NCI-H2081 treated with DMSO at 0.1 percent for 48 hours (cell line): ENCODE measurements at places on chromosomes 6 and 20.

DNA sequence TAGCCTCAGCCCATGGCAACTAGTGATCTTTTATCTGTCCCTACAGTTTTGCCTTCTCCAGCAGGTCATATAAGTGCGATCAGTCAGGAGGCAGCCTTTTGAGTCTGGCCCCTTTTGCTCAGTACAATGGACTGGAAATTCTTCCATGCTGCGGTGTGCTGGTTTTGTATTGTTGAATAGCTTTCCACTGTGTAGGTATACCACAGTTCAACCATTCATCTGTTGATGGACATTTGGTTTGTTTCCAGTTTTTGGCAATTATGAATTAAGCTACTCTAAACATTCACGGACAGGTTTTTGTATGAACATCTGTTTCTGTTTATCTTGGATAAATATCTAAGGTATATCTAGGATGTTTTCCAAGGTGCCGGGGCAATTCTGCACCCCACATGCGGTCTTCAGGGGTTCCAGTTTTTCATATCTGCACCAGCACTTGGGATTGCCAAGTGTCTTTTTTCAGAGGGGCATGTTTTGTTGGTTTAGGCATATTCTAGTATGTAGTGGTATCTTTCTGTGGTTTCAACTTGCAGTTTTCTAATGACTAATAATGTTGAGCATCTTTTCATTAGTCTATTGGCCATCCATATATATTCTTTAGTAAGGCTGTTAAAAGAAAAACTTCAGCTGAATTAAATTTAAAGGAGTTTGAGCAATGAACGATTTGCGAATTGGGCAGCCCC is 141.0 kb downstream of the TFAP2C start:
- no peak for DNase-seq

GRCh38 chr6:16320533-16321340 is 82.3 kb downstream of the GMPR start:
- DNase-seq, result no peak

GRCh38 chr20:50794181-50794845 is 548 bp upstream of the BCAS4 start:
- DNase-seq, result no peak

DNA sequence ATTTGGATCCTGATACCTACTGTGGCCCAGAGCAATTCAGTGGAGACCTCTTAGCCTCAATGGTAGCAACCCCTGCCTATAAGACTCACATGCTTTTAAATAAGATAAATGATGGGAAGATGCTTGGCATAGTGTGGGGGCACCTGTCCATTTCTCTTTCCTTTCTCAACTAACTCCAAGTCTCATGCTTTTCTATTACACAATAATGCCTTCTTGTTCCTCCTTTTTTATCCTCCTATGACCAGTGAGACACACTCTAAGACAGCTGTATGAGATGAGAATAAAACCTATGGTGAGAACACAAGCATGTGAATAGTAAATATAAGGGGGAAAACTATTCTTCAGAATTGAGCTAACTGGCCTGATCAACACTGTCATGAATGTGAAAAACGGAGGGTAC is 147.0 kb upstream of the STXBP5 start:
- DNase-seq, result no peak

DNA sequence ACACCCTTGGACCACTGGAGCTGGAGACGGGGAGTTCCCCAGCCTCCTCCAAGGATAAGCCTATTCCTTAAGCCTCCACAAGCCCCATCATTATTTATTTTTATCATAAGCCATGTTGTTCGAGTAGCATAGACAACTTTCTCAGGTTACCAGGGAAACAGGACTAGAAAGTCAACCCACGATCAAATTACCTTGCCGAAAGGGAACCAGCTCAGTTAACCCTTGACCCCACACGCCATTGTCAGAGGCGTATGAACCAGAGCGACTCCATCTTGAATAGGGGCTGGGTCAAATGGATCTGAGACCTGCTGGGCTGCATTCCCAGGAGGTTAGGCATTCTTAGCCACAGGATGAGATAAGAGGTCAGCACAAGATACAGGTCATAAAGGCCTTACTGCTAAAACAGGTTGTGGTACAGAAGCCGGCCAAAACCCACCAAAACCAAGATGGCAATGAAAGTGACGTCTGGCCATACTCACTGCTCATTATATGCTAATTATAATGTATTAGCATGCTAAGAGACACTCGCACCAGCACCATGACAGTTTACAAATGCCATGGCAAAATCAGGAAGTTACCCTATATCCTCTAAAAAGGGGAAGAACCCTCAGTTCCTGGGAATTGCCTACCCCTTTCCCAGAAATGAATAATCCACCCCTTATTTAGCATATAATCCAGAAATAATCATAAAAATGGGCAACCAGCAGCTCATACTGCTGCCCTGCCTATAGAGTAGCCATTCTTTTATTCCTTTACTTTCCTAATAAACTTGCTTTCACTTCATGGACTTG is 22.4 kb downstream of the SYNJ2 start:
- DNase-seq, result no peak

DNA sequence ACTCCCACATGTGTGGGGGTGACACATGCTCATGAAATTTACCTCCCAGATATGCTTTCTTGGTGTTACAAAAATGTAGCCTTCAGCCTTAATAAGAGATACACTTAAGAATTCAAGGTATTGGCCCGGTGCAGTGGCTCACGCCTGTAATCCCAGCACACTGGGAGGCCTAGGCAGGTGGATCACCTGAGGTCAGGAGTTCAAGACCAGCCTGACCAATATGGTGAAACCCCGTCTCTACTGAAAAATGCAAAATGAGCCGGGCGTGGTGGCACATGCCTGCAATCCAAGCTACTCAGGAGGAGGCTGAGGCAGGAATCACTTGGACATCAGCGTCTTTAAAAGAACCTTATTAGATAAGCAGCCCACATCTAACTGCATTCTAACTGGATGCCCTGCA is 614.3 kb upstream of the CDH4 start:
- no peak for DNase-seq

DNA sequence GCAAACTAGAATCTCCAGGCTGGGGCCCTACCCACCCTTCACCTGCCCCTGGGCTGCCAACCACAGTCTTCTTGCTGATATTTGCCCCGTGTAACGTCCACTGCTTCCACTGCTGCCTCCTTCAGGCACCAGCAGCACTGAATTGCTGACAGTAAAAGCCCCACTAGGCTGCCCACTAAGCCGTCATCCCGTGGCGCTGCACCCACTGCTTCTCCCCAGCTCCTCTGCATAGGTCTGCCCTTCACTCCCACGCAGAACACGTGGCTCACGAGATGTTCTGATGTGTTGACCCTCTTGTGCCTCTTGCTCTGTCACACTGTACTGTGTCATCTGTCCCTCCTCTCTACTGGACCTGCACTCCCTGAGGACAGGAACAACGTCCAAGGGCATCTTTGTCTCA is 86.3 kb upstream of the HIVEP1 start:
- no peak for DNase-seq

DNA sequence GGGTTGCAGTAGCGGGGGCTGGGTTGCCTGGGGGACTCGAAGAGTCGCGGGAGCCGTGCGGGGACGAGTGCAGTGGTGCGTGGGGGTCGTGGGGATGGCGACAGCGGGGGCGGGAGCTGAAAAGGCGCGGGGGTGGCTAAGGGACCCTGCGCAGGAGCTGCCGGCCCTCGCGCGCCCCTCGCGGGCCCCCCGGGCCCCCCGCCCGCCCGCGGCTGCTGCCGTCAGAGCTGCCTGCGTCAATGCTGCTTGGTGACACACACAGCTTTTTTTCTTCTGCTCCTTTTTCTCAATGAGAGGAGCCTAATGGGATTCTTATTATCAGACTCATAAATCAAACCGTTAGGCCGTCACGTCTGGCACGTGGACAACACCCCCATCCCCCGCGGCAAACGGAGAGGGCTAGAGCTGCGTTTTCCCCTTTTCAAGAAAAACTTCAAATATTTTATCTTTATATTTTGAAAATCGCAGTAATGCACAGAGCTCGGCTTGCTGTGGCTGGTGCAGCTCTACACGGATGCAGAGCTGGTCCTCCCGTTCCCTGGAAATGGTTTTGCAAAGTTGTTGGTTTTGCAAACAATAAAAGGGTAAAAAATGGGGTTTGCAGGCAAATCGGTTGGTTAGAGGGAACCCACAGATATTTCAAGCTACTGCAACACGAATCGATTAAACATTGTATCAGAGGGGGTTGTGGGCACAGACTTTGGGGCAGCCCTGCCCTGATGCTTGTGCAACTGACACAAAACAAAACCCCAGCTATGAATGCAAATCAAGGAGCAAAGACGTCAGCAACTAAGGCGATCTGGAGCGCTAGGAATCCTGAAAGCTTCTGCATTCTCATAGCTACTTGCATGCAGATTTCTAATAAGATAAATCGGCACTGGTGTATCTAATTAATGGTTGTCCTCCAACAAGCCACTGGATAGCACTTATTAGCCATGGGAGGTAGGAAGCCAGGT is 161.4 kb downstream of the TBXT start:
- DNase-seq, result no peak

DNA sequence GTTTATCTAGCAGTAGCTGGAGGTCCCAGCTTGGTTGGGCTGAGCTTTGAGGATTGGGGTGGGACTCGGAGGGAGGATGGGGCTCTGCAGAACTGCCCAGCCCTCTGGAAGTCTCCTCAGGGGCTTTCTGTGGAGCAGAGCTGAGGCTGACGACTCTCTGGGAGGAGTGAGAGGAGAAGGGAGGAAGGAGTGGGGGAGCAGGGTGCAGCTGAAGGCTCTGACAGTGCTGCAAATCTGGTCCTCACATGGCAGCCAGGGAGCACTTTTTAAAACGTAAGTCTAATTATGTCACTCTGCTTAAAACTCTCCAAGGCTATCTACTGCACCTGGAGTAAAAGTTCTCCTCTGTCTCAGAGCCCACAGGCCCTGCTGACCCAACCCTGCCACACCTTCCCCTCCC is 32.4 kb downstream of the GRM4 start:
- no peak for DNase-seq

DNA sequence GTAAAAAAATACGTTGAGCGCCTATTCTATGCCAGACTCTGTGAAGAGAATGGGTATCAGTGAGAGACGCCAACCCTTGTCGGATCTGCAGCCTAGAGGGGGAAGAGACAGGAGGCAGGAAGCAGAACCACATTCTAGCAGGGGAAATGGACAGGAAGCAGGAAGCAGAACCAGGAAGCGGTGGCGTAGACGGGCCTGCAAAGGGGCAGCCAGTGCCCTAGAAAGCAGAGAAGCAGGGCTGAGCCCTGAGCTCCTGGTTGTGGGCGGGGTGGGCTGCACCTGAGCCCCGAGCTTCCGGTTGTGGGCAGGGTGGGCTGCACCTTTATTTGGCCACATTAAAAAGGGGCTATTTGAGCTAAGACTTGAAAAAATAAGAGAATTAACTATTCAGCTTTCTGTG is 71.9 kb downstream of the FAM120B start:
- DNase-seq, result no peak

DNA sequence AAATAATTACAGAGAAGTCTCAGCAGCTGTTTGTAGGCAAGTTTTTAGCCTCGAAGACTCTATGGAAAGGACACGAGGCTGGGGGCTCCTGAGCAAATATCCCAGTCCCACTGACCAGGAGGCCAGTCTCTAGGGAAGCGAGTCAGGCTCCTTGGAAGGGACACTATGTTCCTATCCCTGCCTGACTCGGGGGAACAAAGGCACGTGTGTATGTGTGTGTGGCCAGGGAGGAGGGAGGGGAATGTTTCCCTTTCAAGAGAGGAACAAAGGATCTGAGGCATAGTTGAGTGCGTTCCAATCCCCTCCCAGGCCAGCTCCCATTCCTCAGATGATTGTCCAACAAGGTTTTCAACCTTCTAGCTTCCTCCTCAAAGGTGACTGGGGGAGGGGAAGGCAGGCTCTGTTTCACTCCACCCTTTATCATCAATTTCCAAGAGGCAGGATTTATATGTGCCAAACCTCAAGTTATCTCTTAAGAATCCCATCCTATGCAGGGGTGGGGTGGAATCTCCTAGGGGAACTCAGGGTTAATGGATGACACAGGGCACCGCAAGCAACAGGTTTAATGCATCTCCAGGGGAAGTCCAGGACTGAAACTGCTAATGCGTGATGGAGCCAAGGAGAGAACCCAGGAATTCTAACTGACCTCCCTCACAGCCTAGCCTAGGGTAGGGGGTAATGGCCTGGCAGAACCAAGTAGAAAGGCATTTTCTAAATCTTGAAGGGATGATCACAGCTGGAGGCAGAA is 9.9 kb downstream of the BCL2L1 start:
- DNase-seq, result no peak

DNA sequence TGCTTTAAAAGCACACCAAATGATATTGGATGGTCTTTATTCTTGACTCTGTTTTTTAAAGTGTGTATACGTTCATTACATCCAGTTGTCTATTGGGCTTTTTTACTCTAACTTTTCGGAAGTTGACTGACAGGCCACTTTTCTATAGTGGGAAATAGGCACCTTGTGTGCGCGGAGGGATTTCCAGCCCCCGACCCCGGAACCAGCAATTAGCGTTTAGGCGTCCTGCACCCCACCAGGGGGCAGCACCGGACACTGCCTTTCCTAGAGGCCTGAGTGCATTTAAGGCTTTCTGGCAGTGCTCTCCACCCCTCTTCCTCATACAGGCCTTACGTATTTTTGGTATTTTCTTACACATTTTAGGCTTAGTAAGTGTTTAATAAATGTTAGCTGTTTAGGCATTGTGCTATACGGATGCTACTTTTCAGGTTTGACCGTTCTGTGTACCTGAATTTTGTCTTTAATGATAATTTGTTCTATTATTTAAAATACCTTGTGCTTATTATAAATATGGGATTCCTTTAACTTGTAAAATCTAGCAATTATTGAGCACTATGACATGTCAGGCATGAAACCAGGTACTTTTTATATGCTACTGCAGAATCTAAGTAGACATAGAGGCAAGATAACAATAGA is 231.8 kb downstream of the BCKDHB start:
- no peak for DNase-seq
